ENCODE measurements at places on chromosomes 5 and 9. TPM values are rescaled to one million over a fixed set of nuclear protein-coding genes. Genes with fewer than 3 reads are reported as not detected.

SAXO1 gene
- total RNA-seq = not detected

NIM1K gene
- total RNA-seq = 0.59 TPM

TAF1L gene
- not detected for total RNA-seq

FAM153A gene
- not detected for total RNA-seq

SPINK13 gene
- total RNA-seq = not detected

C8G gene
- total RNA-seq = 2.9 TPM

SGCD gene
- total RNA-seq = not detected

PCDHA1 gene
- total RNA-seq = not detected

FABP6 gene
- 0.31 TPM for total RNA-seq

MAMDC4 gene
- 6.3 TPM for total RNA-seq

CACFD1 gene
- total RNA-seq = 13.9 TPM

SH2D3C gene
- total RNA-seq = 0.49 TPM

CANX gene
- 707 TPM for total RNA-seq

IRX2 gene
- 0.10 TPM for total RNA-seq

PLAC8L1 gene
- total RNA-seq = 0.49 TPM

SLCO6A1 gene
- total RNA-seq = not detected

C5orf34 gene
- total RNA-seq = 6.3 TPM

IFNK gene
- not detected for total RNA-seq

PRUNE2 gene
- 0.18 TPM for total RNA-seq

OBP2B gene
- total RNA-seq = not detected

MSX2 gene
- 8.5 TPM for total RNA-seq

LECT2 gene
- not detected for total RNA-seq

DDX4 gene
- total RNA-seq = not detected

PRKACG gene
- total RNA-seq = not detected

DOK3 gene
- total RNA-seq = 12.4 TPM

GRXCR2 gene
- not detected for total RNA-seq

ANKRD31 gene
- total RNA-seq = not detected

HSD17B3 gene
- 0.39 TPM for total RNA-seq

GMCL2 gene
- total RNA-seq = not detected

TOR2A gene
- total RNA-seq = 8.2 TPM

NLN gene
- total RNA-seq = 51.8 TPM

GRM6 gene
- total RNA-seq = not detected

BRINP1 gene
- total RNA-seq = not detected

GPR21 gene
- not detected for total RNA-seq

CFAP157 gene
- total RNA-seq = not detected

SHOC1 gene
- 0.10 TPM for total RNA-seq

FBLL1 gene
- 7.5 TPM for total RNA-seq

IFNA7 gene
- total RNA-seq = not detected

STPG3 gene
- 0.26 TPM for total RNA-seq

ECM2 gene
- not detected for total RNA-seq

DNAH5 gene
- total RNA-seq = 8.0 TPM

JMY gene
- total RNA-seq = 6.1 TPM

WNT8A gene
- total RNA-seq = not detected

DAPK1 gene
- total RNA-seq = 0.87 TPM

LRRC70 gene
- total RNA-seq = 0.13 TPM

FSTL4 gene
- 0.18 TPM for total RNA-seq

GPRIN1 gene
- total RNA-seq = 18.9 TPM
